ENCODE measurements at places on chromosomes 12 and 14.

DNA sequence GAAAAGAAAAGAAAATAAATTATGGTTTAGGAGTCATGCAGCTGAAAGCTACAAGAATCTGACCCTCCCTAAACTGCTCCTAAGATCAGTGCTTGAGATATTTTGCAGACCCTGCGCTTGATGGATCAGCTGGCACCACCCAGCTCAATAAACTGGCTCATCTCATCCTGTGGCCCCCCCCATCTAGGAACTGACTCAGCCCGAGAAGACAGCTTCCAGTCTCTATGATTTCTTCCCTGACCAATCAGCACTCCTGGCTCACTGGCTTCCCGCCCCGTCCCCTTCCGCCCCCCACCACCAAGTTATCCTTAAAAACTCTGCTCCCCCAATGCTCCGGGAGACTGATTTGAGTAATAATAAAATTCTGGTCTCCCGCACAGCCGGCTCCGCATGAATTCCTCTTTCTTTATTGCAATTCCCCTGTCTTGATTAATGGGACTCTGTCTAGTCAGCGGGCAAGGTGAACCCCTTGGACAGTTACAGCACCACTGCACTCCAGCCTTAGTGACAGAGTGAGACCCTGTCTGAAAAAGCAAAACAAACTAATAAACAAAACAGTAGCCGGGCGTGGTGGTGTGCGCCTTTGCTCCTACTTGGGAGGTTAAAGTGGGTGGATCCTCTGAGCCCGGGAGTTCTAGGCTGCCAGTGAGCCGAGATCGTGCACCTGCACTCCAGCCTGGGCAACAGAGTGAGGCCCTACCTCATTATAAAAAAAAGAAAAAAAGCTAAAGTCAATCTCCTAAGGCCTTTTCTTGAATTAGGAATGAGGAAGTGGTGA is 24.5 kb upstream of the SPTLC2 start:
- DNase-seq = peak; percentile 23

- no peak for DNase-seq
These were observed 12.4 kb downstream of the COPZ1 start for GRCh38 chr12:54337280-54337842.

- DNase-seq = no peak
These were observed 47.1 kb downstream of the SERPINA3 start for GRCh38 chr14:94659256-94659655.

GRCh38 chr12:107451246-107451645 is 234.4 kb upstream of the PWP1 start:
- DNase-seq = no peak

DNA sequence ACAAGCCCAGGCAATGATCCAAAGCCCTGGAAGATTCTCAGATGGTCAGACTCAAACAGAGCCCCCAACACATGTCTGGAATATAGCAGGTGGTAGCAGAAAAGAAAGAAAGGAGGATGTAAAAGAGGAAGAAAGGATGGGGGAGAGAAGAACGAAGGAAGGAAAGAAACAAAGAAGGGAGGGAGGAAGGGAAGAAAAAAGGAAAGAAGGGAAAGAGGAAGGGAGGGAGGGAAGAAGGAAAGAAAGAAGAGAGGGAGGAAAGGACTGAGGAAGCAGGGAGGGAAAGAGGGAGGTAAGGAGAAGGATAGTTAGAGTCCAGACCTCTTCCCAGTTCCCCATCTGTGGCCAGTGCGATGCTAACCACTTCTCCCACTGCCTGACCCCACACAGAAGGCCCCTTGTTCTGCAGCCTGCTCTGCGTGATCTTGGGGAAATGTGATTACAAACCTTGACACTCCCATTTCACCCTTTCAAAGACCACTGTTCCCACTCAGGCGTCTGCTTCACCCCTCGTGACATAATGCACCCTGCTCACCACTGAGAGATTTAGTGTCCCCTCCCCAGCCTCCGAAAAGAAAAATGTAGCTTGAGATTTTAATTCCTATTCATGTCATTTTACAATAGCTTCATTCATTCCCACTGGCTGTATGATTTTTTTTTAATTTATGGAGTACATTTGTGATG is 357.9 kb downstream of the BCL11B start:
- DNase-seq = no peak

Data from renal cortical epithelial cell (primary cell).